Fibroblast of skin of right quadriceps (primary cell): ENCODE measurements at places on chromosomes 11 and 22.

GRCh38 chr22:32661296-32661695 is 140.2 kb upstream of the TIMP3 start:
- peak; percentile 92 for DNase-seq

GRCh38 chr11:21794306-21794705 is 398.6 kb upstream of the ANO5 start:
- no peak for DNase-seq

- no peak for DNase-seq
Observed at GRCh38 chr11:32105871-32106560, 15.1 kb downstream of the RCN1 start.

- DNase-seq = no peak
Observed at GRCh38 chr22:37627545-37627944, 11.9 kb upstream of the SH3BP1 start.

DNA sequence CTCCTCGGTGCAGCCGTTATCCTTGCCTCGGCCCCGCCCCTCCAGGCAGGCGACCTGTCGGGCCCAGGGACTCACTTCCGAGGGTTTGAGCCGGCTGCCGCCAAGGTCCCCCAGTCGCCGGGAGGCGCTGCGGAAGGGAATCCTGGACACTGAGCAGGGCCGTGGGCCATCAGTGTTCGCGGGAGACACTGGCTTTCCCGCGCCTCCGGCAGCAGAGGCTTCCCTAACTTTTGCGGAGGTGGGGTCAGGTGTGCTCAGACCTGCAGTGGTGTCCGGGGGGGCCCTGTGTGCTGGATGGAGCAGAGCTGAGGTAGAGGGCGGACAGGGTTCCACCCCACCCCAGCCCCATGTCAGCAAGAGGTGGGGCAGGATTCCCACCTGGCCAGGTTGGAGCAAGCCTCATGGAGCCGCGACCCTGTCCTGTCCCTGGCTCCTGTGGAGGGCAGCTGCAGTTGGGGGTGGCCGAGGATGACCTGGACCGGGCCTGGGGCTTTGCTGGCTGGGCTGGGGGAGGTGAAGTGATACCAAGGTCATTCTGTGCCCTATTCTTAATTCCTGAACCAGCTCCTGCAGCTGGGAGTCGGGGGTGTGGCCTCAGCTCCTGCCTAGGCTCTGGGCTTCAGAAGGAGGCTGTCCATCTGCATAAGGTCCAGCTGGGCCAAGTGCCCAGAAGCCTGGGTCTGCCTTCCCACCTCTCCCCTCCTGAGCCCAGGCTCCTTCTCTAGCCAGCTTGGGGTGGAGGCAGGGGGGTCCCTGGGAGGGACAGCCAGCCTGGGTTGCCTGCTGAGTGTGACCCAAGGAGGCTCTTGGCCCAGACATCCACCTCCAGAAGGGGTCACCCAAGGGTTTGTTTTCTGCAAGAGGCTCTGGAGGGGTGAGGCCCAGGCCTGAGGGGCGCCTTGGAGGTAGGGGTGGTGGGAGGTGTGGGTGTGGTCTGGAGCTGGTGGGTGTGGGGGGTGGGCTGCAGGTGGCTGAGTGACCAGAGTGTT is 8.4 kb downstream of the TSPAN4 start:
- DNase-seq = no peak

- DNase-seq = peak; percentile 57
Observed at GRCh38 chr22:27879923-27880322, 39.1 kb downstream of the PITPNB start.

GRCh38 chr22:27602390-27602789 is 199.2 kb downstream of the MN1 start:
- no peak for DNase-seq

DNA sequence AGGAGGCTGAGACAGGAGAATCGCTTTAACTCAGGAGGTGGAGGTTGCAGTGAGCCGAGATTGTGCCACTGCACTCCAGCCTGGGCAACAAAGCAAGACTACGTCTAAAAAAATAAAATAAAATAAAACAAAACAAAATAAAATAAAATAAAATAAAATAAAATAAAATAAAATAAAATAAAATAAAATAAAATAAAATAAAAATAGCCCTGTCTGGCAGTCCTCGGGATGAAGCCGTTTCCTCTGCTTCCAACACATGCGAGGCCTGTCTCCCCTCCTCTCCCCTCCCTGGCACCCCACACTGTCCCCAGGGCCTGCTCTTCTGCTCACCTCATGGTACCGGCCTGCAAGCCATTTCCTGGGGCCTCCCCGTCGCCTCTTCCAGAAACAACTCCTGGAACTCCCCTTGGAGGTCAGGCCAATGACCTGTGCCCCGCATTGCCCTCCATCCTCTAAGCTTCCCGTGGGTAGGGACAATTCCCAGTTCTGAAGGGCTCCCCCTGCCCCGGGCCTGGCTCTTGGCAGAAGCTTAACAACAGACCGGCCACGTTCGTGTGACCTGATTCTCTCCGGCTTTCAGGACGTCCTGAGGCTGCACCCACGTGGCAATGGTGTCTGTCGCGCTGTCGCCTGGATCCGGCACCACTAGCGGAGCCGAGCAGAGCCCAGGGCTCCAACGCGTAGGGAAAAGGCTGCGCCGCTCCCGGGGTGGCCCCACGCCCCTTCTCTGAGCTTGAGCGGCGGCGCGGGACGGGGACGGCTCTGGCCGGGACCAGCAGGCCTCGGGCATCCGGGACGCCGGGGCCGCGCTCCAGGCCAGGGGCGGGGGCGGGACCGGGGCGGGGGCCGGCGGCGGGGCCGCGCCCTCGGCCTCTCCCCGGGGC is 456 bp upstream of the PARVB start:
- DNase-seq = peak; percentile 36

- DNase-seq = no peak
Observed at GRCh38 chr22:42217019-42217751, 53.3 kb downstream of the TCF20 start.
